ENCODE measurements at places on chromosomes 4 and X. TPM values are rescaled to one million over a fixed set of nuclear protein-coding genes. Genes with fewer than 3 reads are reported as not detected.
A peak's percentile ranks its signal among the peaks of the same experiment; 100 is the strongest.

TFDP3 gene
- not detected for polyA plus RNA-seq

GRCh38 chr4:70839589-70840093, at the start of gene GRSF1:
TSS of gene GRSF1 (minus strand) at chr4:70839890. CDS start at chr4:70839827, 63 bp downstream.
- peak; percentile 94 for DNase-seq

DNA sequence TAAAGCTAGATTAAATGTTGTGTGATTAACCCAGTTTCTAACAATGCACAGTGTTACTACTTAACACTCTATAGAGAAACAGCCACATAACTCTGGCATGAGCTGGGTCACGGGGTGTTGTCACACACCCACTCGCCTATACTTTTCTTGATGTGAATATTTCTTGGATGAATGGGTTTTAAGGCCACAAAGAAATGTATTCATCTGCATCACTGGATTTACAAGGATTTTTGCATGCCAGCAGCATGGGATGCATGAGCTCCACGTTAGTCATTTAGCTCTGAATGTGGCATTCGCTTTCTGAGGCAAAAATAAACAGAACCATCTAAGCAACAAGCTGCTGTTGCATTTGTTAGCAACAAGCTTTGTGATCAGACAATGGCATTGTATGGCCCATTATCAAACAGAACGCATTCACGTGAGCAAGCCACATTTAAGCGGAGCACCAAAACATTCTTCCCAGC, 89.7 kb downstream of the LRP2BP start:
- no peak for DNase-seq

- no peak for DNase-seq
These were observed 10.6 kb upstream of the PUDP start for GRCh38 chrX:7158468-7158990.

- no peak for DNase-seq
These were observed 1454.5 kb upstream of the TENM3 start for GRCh38 chr4:180788729-180789128.

DNA sequence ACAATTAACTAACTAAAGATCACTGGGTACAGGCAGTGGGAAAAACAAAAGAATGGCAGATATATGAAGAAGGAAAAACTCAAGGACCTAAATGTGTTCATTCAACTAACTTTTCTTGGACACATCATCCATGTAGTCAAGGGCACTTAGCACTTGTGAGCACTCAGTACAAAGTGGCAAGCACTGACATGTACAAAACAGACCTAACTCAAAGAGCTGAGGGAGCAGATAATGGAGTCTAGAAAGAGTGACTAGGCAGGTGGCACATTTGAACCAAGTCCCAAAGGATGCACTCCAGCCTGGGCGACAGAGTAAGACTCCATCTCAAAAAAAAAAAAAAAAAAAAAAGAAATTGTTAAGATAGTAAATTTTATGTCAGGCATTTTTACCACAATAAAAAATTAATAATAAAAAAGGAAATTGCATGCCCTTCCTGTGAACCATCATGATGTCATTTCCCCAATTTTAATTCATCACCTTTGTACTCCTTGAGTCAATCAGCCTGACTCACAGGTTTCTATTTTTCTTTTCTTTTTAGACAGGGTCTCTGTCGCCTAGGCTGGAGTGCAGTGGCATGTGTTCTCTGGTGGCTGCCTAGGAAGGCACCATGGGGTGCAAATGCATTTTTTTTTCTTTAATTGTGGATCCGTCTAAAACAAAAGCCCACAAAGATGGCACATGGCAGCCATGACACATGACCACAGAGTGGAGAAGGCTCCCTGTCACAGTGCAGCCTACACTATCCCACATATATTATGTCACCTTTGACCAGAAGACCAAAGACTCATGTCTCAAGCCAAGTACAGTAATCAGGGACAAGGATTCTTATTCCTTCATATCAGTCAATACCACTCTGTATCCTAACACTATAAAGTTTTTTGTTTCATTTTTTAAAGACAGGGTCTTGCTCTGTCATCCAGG, 91.9 kb downstream of the CHST7 start:
- no peak for DNase-seq

GRCh38 chr4:108954880-108955279, 192.0 kb upstream of the ETNPPL start:
- DNase-seq, result no peak

- DNase-seq, result no peak
These were observed 50.3 kb upstream of the OTUD4 start for GRCh38 chr4:145230726-145231125.

DNA sequence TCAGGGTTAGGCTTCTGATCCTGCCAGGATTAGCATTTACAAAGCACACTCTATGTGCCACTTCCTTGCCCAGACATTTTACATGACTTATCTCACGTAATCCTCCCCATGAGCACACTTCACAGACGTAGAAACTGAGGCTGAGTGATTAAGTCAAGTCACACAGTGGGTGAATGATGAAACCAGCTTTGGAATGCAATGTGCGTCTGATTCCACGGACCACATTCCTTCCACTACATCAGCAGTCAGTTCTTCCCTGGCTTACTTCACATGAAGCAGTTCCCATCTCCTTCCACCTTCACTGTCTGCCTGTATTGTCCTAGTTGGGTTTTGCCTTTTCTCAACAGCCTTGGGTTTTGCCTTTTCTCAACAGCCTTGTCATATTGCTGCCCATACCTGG, 134.3 kb upstream of the PPARGC1A start:
- peak; percentile 11 for DNase-seq

- no peak for DNase-seq
These were observed 30.1 kb downstream of the HOPX start for GRCh38 chr4:56651056-56651350.
